ENCODE measurements at places on chromosomes 5 and 9. TPM values are rescaled to one million over a fixed set of nuclear protein-coding genes. Genes with fewer than 3 reads are reported as not detected.

Gene HSPB3
- polyA plus RNA-seq = 0.54 TPM

Gene PROB1
- 4.0 TPM for polyA plus RNA-seq

Gene ACER2
- 1.3 TPM for polyA plus RNA-seq

Gene TEX48
- polyA plus RNA-seq = not detected

Gene CBY3
- not detected for polyA plus RNA-seq

Gene MLANA
- polyA plus RNA-seq = not detected

Gene ALAD
- polyA plus RNA-seq = 244 TPM

Gene SPATA6L
- polyA plus RNA-seq = 0.95 TPM

Gene ADAM19
- polyA plus RNA-seq = 2.6 TPM

Gene SVEP1
- 5.1 TPM for polyA plus RNA-seq

Gene CSF2
- not detected for polyA plus RNA-seq

Gene FBXW11
- 51.6 TPM for polyA plus RNA-seq

Gene PTGES2
- polyA plus RNA-seq = 69.5 TPM

Gene SAPCD2
- polyA plus RNA-seq = 0.07 TPM

Gene CCNI2
- polyA plus RNA-seq = 0.40 TPM

Gene ARID3C
- polyA plus RNA-seq = not detected

Gene TMEM174
- not detected for polyA plus RNA-seq

Gene PCDHB10
- 0.81 TPM for polyA plus RNA-seq

Gene KCNT1
- 0.32 TPM for polyA plus RNA-seq

Gene AFAP1L1
- polyA plus RNA-seq = 13.4 TPM

Gene PPWD1
- polyA plus RNA-seq = 24.8 TPM

Gene CYLC2
- polyA plus RNA-seq = not detected

Gene SCGB3A2
- polyA plus RNA-seq = not detected

Gene SLC6A3
- 0.10 TPM for polyA plus RNA-seq

Gene SLC25A2
- not detected for polyA plus RNA-seq

Gene PCDHGB7
- polyA plus RNA-seq = 8.2 TPM

Gene SOHLH1
- not detected for polyA plus RNA-seq

Gene TBC1D2
- 14.3 TPM for polyA plus RNA-seq

Gene AGXT2
- 0.11 TPM for polyA plus RNA-seq

Gene MYOZ3
- polyA plus RNA-seq = 1.4 TPM

Gene NMRK1
- polyA plus RNA-seq = 22.4 TPM

Gene NUP155
- polyA plus RNA-seq = 2.3 TPM

Gene PCDHB8
- polyA plus RNA-seq = 1.3 TPM

Gene NTNG2
- 0.37 TPM for polyA plus RNA-seq

Gene VLDLR
- 9.6 TPM for polyA plus RNA-seq

Gene IFNA21
- not detected for polyA plus RNA-seq

Gene TLE4
- polyA plus RNA-seq = 38.9 TPM

Gene F2RL2
- polyA plus RNA-seq = 0.46 TPM

Gene SHC3
- polyA plus RNA-seq = 7.0 TPM

Gene SLC1A3
- polyA plus RNA-seq = 16.7 TPM

Gene SPEF2
- polyA plus RNA-seq = 5.2 TPM

Gene GABRA6
- polyA plus RNA-seq = not detected

Gene CNTNAP3B
- 4.4 TPM for polyA plus RNA-seq

Gene CD72
- polyA plus RNA-seq = 1.3 TPM

Gene COL15A1
- polyA plus RNA-seq = 34.8 TPM
